GM04504 (cell line): ENCODE measurements at places on chromosomes 11 and 22.
A peak's percentile ranks its signal among the peaks of the same experiment; 100 is the strongest.

DNA sequence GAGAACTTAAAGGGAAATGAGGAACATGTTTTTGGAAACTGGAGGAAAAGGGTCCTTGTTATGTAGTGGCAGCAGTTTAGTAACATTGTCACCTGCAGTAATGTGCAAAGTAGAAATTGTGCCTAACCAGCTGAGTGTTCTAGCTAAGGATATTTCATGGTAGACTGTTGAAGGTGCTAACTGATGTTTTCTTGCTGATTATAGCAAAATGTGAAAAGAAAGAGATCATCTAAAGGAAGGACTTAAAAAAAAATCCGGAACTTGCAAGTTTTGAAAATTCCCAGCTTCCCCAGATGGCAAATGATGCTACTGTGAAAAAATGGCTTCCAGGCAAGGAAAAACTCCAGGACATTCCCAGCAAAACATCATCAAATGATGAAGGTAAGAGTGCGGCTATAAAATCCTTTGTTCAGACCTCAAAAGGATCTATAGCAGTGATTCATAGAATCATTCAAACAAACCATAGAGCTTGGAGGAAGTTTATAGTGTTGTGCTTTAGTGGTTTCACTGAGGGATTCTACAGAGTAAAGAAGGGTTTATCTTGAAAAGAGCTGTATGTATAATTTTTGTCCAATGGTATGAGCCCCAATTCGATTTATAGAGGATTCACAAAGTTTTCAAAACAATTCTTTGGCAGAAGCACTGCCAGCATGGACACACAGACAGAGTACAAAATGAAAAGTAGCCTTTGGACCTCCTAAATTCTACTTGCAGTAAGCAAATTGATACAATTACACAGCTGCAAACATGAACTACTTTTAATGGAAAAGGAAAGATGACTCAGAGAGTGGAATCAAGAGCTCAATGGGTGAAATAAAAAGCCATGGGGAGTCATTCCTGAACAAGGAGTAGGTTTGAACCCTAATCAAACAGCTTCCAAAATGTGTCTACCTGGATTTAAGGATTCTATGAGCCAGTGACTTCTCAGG is 4.3 kb upstream of the TRIM44 start:
- DNase-seq, result no peak

DNA sequence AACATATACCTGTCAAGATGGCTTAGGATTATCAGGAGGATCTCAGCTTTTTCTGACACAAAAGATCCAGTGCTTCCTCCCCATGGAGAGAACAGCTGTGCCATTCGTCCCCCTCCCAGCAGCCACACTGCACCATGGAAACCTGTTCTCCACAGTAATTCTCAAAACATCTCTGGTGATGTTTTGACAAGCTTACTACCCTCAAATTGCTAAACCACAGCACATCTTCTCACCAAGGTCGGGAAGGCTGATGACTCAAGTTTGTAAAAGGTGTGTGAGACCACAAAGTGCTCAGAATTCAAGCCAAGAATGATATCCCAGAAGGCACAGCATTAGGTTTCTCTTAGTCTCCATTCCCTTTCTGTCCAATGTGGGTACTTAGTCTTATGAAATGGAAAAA is 3.9 kb upstream of the RAB38 start:
- no peak for DNase-seq

- no peak for DNase-seq
These were observed 30.3 kb upstream of the SIK2 start for GRCh38 chr11:111571829-111572501.

DNA sequence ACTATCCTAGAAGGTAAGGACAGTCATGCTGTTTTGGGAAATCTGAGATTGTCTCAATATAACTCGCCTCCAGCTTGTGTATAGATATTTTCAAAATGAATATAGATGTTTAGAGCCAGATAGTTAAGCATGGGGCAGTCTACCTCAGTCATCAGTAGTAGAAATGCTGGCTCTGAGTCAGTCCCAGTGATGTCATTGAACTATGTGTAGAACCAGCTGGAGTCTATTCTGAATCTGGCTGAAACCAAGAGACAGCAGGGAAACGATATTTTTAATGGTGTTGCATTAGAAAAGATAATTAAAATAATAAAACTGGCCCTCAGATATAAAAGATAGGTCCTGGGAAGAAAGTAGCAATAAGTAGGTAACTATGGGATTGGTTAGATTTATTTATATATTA is 25.9 kb downstream of the PIWIL4 start:
- peak; percentile 27 for DNase-seq

- no peak for DNase-seq
These were observed 26.1 kb upstream of the SLC25A18 start for GRCh38 chr22:17537155-17537554.

- DNase-seq, result no peak
These were observed 1.0 kb downstream of the RTN3 start for GRCh38 chr11:63682066-63683021.

DNA sequence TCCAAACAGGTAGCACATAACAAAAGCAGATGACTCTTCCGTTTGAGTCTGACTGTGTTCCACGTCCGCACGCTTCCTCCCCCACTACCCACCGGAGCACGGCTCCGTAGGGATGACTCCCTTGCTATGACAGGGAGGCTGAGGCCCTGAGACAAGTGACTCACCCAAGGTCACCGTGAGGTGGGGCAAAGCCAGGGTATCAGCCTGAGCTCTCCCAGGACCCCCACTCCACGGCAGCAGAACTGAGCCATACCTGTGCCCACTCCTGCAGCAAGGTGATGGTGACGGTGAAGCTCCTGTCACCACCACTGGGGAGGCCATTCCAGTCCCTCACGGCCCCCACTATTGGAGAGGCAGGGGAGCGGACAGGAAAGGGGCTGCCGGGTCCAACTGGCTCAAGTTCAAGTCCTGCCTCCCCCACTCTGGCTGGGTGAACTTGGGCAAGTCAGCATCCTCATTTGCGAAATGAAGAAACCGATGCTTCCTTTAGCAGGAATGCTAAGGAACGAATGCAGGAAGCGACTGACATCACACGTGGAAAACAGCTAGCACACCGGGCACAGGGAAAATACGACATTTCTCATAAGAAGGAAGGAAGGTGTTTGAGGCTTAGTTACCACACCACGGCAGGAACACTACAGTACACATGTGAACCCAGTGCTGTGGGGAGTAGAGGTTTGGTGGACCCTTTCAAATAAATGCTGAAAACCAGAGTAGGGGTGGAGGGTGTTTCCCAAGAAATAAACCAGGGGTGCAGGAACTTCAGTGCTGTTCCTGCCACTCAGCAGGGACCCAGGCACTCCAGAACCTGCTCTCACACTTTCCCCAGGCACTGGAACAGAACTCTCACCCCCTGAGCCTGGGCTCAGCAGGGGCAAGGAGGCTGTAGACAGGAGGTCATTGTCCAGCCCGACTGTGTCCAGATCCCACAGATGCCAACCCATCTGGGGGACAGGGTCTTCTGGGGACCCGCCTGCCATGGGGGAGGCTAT is 32.4 kb upstream of the CBX7 start:
- DNase-seq, result no peak

GRCh38 chr11:44305026-44305469 is 4.9 kb downstream of the ALX4 start:
- DNase-seq, result no peak

- no peak for DNase-seq
These were observed 105.5 kb downstream of the DSCAML1 start for GRCh38 chr11:117691516-117691915.

DNA sequence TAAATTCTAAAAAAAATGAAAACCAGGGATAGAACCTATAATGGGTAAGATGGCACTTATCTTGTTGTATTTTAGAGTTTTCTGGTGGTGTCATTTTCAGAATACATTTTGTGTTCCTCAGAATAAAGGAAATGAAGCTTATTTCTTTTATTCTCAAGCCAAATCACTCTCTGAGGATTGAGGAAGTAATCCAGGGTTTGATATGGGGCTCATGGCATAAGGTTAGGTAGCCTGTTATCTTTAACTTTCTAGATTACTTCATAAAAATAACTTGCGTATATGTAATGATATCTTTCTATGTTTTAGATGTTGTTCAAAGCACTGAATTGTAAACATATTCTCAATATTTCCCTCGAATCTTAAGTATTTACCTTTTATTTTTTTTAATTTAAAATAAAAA is 33.5 kb downstream of the PDE3B start:
- DNase-seq, result no peak

DNA sequence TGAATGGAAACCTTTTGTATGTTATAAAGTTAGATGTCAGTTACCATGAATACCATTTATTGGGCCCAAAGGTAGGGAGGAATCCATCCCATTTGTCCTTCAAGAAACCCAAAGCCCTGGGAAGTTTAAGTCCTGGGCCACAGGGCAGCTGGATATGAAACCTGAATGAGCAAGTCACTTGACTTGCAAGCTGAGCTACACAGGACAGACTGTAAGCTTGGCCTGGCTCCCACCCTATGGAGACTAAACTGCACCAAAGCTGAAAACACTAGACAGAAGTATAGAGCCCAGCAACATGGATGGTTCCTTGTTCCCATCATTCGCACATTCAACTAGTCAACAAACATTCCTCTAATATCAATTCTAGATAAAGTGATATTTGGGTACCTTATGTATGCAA is 71.3 kb downstream of the KCNC1 start:
- DNase-seq, result no peak
